ENCODE measurements at places on chromosomes 6 and 20.

DNA sequence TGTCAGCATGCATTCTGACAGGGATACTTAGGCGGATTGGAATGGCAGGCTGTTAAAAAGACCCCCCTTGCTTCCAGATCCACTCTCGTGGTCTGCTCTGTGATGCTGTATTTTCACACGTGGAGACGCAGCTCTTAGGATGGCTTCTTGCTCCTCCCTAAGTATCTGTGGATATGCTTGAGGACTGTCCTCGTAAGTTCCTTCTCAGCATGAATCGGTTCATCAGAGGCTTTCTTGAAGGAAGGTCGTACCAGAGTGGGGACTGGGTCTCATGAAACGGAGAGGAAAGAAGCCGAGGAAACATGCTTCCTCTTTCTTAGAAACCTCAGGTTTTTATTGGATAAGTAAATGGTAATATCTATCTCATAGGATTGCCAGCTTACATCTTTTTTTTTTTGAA, 220.4 kb downstream of the FARS2 start:
- DNase-seq = no peak

- DNase-seq = no peak
Observed at GRCh38 chr20:51391926-51392325, 150.6 kb downstream of the NFATC2 start.

DNA sequence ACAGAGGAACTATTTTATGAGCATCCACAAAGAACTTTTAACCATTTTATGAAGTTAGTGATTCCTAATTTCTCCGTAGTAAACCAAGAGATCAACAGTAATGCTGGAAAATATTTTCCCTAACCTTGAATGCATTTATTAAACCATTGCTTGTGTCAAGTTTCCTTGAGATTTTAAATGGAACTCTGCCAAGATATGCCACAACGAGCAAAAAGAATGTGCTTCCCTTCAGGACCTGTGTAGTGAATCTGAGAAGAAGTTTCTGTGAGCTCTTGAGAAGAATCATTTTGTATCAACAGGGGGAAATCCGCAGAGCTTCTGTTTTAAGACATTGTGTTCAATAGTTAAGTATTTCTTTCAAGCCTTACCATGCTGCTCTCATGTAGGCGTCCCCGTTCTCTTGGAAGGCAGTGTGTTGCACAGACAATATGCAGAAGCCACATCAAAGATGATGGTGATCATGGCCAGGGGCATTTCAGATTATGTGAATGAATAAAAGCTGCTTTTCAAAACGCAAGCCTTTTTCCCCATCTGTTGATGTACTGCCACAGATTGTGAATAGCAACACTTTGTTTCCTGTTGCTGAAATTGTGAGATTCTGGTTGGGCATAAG, 439.8 kb downstream of the BMP2 start:
- no peak for DNase-seq

- DNase-seq = no peak
Observed at GRCh38 chr6:28355743-28356665, 6.3 kb downstream of the ZKSCAN3 start.

- DNase-seq = no peak
Observed at GRCh38 chr6:151387175-151387970, 4.0 kb downstream of the ZBTB2 start.

DNA sequence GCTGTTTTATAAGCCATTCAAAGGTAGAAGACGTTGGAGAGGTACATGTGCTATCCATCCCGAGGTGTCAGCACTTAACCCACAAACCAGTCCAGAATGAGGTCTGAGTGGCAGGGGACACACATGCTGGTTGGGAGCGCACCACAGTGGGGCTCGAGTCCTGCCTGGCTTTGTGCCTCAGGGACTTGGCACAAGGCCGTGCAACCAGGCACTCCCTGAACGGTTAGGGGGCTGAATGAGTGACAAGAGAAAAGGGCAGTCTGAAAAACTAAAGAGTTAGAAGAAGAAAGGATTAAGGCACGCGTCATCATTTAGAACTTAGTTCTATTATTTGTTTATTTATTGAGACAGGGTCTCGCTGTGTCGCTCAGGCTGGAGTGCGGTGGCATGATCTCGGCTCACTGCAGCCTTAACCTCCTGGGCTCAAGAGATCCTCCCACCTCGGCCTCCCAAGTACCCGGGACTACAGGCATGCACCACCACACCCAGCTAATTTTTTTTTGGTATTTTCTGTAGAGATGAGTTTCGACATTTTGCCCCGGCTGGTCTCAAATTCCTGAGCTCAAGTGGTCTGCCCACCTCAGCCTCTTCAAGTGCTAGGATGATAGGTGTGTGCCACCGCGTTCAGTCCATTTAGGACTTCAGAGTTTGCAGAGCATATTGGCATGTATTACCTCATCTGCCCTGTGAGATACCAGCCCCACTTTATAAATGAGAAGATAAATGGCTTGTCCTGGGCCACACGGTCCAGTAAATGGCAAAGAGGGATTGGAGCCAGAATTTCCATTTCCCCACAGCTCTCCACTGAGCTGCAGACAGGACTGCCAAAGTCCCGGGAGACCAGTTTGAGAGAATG, 47.4 kb upstream of the IRF4 start:
- no peak for DNase-seq

- peak; percentile 72 for DNase-seq
Observed at GRCh38 chr20:47610247-47610944, 108.7 kb downstream of the NCOA3 start.

- no peak for DNase-seq
Observed at GRCh38 chr6:14353798-14354197, 236.2 kb downstream of the CD83 start.

DNA sequence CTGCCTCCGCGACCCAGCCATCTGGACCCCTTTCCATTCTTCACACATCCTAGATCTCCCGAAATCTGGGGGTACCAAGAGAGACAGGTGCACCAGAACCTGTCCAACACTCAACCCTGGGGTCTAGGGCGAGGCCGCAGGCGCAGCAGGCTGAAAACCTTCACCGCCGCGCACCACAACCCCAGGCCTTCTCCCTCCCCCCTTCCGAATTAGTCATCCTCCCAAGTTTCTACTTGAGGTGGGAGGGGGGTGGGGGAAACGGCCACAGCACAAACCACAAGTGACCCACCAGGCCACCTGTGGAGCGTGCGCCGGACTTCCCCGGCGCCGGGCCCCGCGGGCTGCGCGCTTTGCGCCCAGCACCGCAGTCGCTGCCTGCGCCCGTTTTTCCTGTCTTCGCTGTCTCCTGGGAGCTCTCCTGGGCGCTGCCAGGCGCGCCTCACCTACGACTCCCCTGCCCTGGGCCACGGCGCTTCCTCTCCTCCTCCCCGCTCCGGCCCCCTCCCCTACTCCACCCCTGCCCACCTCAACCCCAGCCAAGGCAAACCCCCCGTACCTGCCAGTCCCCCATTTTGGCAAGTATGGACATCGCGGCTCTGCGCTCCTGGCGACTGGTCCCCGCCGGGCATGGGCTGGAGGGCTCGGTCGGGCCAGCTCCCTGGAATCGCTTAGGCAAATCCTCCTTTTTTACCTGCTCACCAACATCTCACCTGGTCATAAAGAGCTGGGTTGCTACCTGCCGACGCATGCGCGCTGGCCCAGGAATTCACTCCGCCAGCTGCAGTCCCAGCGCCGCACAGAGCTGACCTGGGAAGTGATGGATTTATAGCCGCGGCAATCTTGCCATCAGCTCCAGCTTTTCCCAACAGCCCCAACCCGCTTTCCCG, 4.2 kb upstream of the TFAP2A start:
- no peak for DNase-seq

GRCh38 chr20:20005342-20005741, 11.8 kb upstream of the NAA20 start:
- DNase-seq = no peak

DNA sequence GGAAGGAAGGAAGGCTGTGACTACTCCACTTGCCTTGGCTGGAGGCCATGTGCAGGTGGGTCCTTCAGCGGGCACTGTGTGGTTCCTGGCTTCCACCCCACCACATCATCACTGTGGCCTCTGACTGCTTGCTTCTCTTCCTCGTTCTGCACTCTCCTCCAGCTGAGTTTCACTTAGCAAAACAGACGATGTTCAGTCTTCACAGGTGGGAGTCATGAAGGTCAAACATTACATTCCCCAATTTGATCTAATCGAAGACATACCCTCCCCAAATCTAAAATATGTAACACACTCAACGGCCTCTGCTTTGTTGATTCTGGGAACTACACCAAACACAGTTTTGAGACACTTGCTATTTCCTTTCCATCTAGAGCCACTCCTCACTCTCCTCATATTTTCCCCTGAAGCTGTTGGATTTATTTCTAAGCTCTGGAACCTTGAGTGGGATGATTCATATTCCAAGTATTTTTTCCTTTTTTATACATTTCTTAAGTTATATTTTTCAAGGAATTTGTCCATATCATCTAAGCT, 132.5 kb upstream of the FOXA2 start:
- no peak for DNase-seq

- no peak for DNase-seq
Observed at GRCh38 chr20:36147690-36148089, 6.8 kb upstream of the EPB41L1 start.

DNA sequence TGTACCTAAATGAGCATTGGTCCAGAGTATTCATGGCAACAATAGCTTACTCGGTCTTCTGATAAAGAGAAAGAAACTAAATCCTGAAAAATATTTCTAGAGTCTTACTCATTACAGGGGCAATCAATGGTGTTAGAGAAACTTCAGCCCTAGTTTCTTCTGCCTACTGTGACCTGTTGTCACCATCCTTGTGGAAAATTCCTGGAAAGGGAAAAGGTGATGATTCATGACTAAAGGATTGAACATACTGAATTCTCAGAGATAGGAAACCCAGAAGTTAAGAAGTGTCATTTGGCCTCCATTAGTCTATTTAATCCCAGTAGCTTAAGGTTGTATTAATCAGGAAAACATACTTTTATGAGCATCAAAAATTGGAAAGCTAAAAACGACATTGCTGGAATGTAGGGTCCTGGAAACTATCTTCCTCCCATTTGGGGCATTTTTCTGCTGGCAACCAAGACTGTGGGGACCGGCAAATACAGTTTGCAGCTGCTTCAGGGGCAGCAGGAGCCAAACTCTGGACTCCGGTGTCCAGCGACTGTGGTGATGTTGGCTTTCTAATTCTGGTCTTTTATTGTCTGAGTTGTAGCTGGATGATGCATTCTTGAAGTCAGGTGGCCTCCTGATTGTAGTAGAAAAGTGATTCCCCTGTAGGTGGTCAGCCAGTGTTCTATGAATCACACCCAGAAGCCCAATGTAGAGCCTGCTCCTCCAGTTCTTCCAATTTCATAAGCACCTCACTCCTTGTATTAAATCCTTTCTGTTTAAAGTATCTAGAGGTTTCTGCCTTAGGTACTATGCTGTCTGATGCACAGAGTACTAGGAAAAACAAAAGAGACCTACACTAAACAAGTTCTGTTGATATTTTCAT, 67.6 kb downstream of the LCA5 start:
- DNase-seq = no peak

DNA sequence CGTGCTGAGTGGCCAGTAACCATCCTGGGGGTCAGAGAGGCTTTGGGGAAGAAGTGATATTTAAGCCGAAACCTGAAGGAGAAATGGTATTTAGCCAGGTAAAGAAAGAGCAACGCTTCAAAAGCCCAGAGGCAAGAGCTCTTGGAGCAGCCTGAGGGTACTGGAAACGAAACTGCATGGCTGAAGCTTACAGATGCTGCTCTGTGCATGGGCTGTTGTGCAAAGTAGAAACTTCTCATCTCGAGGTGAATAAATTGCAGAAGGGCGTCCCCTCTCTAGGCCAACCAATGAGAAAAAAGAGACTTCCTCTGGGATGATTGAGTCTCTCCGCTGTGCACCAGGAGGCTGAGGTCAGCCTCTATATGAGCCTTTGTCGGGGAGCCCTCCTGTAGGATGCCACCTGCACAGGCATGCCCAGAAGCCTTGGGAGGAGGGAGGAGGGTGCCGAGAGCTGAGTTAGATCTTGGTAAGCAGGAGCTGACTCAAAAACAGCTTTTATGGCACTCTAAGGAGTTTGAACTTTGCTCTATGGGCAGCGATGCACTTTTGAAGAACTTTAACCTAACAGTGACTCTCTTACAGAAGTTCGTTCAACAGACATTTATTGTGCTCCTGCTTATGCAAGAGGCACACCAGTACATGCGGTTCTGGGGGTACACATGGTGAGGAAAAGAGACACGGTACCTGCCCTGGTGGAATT, 61.6 kb upstream of the EDN1 start:
- no peak for DNase-seq

GRCh38 chr20:9043364-9043763, 25.5 kb upstream of the PLCB4 start:
- no peak for DNase-seq

GRCh38 chr6:20716865-20717264, 182.6 kb downstream of the CDKAL1 start:
- DNase-seq = no peak

GRCh38 chr20:23315099-23315498, 35.5 kb upstream of the NXT1 start:
- no peak for DNase-seq

DNA sequence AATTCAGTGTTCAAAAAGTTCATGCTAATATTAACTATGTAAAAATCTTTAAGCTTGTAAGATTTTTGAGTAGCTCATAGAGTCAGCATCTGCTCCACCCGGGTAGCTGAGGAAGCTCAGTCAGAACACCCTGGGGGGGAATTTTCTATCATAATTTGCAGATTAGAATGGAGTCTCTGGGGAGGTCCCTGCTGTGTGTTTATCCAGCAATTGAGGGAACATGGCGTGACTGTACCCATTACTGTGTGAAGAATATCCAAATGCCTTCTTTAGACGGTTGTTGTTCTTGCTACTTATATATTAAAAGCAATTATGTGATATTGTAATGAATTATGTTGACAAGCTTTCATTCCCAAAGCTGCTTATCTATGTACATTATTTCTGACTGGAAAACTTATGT, 64.8 kb downstream of the AIG1 start:
- no peak for DNase-seq

DNA sequence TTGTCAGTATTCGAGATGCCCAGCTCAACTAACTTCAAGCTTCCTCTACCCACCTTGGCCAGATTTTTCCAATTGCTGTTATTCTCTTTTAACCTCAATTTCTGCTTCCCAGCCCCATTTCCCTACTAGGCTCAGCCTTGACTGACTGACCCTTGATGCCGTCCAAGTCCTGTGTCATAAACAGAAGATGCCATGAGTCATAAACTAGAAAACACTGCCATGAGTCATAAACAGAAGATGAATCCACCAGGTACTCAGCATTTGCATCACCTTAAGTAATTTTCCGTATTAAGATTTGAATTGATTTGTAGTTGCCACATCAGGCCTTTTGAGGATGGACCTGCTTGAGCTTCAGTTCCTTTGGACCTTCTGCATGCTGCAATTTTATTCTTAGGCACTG, 123.8 kb downstream of the FAM83B start:
- no peak for DNase-seq

GRCh38 chr6:146305951-146306350, 237.7 kb upstream of the RAB32 start:
- DNase-seq = no peak
